ENCODE measurements at places on chromosomes 16 and 17.
A peak's percentile ranks its signal among the peaks of the same experiment; 100 is the strongest.

GRCh38 chr17:52227926-52228325 lies 69.4 kb upstream of the CA10 start:
- DNase-seq, result no peak

- no peak for DNase-seq
Observed at GRCh38 chr17:10435096-10435495, 13.3 kb upstream of the MYH8 start.

GRCh38 chr16:31452631-31453106 lies 6.6 kb upstream of the ARMC5 start:
- no peak for DNase-seq

GRCh38 chr16:54336631-54337204 lies 50.1 kb upstream of the IRX3 start:
- DNase-seq, result no peak

DNA sequence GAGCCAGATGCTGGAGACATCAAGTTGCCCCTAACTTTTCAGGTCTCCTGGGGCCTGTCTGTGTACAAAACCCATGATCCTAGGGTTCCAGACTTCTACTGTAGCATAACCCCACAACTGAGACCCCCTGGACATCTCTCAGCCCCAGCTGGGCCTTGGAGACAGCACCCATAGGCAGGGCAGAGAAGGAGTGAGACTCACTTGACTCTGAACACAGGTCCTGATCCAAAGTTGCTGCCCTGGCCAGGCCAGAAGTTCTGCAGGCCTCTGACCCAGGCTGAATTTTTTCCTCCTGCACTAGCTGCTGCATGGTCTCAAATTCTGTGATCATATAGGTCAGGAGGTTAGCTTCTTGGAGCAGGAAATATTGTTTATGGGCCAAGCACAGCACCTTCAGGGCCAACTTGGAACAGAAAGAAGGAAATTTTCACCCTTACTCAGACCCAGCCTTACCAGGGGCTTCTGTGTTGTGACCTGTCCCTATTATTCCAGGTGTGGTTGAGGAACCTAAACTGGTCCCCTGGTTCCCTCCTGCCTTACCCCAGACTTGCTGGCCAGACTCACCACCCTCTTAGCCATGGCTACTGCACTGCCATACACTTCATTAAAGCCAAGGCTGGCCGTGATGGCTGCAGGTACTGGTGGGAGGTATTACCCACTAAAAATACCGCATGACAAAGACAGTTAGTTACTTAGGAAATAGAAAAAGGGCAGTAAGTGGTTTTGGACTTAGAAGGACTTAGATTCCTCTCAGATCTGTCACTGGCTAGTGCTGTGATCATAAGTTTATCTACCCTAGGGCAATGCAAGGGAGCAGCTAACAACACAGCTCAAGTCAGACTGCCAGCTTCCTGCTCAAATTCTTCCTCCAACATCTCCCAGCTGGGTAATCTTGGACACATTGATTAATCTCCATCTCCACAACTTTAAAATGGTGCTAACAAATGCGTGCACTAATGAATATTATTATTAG lies 2180.1 kb downstream of the TP53TG3F start:
- DNase-seq, result peak; percentile 70

DNA sequence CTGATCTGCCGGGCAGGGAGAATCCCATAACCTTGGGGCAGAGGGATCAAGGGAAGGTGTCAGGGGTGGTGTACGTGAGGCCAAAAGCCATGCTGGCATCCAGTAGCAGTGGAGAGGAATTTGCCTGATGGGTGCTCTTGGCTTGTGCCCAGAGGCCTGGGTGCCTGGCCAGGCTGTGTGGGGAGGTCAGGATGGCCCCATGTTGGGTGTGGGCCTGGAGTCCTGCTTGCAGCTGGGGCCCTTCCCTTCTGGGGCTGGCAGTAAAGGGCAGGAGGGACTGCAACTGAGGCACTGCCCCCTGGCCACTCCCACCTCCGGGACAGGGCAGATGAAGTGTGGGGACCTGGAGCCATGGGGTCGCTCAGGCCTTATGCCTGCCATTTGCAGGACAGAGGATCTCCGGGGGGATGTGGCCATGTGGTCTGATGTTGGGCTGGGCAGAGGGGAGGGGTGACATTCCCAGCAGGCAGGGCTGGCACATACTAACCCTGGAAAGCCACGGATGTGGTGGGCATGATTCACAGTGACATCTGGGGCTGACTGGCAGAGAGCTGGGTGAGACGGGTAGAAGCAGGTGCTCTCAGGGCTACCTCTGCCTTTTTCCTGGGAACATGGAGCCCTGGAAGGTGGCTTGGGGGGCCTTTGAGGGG lies 3.5 kb downstream of the FMNL1 start:
- DNase-seq, result no peak

- DNase-seq, result no peak
Observed at GRCh38 chr16:86730597-86730996, 152.2 kb downstream of the FOXL1 start.

DNA sequence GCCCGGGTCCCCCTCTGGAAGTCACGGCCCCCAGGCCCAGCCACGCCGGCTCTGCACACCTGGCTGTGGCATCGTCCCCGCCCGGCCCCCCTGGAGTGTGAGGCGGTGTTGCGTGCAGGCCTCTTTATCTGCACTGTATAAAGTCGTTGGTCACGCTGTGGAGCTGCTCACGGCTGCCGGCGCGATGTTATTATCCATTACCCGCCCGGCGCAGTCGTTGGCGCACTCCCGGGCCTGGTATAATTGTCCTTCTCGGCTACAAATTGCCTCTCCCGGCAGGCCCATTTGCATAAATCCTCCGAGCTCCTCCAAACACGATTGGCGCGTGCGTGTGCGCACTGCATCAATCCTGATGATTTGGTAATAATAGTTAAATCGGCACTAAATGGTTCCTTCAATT lies 57.8 kb downstream of the BAHCC1 start:
- no peak for DNase-seq

GRCh38 chr17:7572588-7573323 lies 6.7 kb upstream of the CD68 start:
- DNase-seq, result peak; percentile 100

DNA sequence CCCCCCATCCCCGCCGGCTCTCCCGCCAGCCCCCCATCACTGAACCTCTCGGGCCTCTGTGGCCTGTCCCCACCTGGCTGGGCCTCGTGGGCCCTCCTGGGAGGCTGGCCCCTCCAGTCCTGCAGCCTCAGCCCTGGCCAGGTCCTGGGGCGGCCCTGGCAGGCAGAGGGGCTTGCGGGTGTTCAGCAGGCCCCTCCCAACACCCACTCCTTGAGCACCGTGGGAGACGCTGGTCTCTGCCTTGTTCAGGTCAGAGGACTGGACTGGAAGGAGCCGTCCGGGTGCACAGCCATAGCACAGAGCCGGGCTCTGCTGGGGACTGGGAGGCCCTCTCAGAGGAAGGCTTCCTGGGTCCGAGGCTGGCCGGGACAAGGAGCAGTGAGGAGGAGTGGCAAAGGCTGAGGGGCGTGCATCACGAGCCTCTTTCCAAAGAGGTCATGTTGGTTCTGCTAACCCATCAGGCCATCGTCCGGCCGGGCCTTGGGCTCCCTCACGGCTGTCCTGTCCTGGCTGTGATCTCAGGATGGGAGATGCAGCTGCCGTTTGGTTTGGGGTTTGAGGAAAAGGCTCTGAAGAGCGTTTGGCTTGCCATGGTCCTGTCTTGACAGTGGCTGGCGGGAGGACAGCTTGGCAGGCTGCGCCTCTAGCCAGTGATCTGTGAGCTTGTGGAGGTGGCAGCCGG lies 6.3 kb upstream of the PABPN1L start:
- DNase-seq, result no peak

DNA sequence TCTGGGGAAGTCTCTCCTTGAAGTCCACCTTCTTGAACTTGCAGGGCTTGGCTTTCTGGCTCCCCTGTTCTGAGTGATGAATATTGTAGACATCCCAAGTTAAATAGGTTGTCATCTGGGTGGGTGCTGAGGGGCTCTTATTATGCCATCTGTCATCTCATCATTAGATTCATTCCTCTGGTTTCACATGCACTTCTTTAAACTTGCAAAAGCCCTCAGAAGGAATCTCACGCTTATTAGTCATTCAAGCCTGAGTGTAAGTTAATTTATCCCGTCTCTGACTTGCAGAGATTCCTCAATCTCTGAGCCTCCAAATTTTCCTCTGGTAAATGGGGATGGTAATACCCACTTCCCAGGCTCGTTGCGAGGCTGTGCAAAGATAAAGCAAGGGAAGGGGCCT lies 5.7 kb downstream of the MGAT5B start:
- no peak for DNase-seq

DNA sequence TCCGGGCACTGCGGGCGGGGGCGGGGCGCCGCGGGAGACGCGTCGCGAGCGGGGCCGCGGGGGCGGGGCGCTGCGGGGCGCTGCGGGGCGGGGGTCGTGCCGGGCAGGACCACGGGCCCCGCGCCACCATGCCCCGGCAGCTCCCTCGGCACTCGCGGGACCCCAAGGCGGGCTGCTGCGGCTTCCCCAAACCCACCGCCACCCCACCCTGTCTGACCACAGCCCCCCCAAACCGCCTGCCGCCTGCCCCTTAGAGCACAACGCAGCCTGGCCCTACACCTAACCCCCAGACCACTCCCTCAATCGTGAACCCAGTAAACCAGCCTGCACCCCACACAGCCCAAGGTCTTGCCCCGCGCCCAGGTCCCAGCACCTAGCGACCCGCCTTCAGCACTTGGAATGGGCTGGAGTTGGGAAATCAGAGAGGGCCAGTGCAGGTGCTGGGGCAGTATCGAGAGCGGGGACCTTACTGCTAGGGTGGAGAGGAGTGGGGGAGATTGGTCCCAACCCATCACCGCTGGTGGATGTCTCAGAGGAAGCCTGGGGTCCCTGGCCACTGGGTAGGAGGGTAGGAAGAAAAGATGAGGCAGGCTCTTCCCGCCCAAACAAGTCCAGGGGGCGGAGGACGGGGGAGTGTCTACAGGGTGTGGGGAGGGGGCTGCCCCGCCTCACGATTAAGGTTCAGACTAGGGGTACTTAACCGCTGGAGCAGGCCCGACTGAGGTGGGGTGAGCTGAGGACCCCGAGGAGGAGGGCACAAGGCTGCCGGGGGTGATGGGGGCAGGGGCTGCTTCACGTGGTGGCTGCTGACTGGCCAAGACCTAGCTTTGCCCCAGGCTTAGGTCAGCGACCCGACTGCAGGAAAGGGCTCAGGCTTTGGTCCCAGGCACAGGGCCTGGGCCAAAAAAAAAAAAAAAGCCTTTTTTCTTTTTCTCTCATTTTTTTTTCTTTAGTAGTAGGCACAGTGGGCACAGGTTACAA lies 539 bp upstream of the VAMP2 start:
- no peak for DNase-seq

- peak; percentile 97 for DNase-seq
Observed at GRCh38 chr16:1983544-1984346, at the start of gene GFER. TSS of gene GFER (plus strand) at chr16:1984193. CDS start at chr16:1984219, 26 bp downstream.

- DNase-seq, result no peak
Observed at GRCh38 chr17:73311428-73311780, 397 bp downstream of the CDC42EP4 start.

DNA sequence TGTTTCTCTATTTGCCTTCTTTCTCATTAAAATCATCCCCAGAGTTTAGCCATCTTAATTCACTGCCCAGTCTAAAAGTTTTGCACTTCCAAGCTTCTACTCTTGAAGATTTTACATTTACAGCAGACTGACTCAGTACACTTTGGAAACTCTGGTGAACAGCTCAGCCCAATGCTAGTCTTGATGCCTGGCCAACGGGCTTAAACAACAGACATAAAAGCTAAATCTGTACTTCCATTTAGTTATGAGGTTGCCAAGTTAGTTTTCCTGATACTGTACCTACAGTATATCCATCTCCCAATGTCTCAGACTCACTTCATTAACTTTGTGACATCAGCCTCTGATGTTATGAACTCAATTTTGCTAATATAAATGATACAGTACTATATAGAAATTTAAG lies 891.8 kb upstream of the SOX9 start:
- no peak for DNase-seq

- DNase-seq, result peak; percentile 86
Observed at GRCh38 chr16:62036101-62036801, at the start of gene CDH8. TSS of gene CDH8 (minus strand) at chr16:62036438. CDS start at chr16:62021403, 15,035 bp downstream.

DNA sequence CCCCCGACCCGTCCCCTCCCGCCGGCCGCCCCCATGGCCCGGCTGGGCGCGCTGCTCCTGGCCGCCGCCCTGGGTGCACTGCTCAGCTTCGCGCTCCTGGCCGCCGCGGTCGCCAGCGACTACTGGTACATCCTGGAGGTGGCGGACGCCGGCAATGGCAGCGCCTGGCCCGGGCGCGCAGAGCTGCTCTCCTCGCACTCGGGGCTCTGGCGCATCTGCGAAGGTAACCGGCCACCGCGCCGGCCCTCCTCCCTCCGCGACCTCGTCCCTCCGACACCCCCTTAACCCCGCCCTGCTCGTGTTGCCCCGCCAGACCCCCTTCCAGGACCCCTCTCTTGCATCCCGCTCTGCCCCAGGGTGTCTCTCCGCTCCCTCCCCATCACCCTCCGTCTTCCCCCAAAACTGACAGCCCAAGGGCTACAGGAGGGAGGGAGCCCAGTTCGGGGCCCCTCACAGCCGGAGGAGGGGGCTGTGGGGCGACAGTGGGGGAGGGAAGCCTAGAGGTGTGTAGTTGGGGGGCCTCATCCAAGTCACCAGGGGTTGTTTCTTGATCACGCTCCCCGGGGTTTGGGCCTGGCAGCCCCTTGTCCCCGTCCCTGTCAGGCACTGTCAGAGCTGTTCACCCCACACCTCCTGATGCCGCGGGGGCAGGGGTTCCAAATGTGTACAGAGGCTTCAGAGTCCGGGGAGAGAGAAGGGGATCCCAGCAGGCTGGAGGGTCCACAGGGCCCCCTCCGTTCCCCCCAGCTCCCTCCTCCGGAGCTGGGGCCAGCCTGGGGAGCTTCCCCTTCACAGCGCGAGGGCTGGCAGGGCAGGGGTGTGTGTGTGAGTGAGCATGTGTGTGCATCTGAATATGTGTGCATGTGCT lies 794 bp downstream of the TMEM235 start:
- peak; percentile 83 for DNase-seq

- no peak for DNase-seq
Observed at GRCh38 chr16:80007231-80007630, 406.7 kb upstream of the MAF start.

DNA sequence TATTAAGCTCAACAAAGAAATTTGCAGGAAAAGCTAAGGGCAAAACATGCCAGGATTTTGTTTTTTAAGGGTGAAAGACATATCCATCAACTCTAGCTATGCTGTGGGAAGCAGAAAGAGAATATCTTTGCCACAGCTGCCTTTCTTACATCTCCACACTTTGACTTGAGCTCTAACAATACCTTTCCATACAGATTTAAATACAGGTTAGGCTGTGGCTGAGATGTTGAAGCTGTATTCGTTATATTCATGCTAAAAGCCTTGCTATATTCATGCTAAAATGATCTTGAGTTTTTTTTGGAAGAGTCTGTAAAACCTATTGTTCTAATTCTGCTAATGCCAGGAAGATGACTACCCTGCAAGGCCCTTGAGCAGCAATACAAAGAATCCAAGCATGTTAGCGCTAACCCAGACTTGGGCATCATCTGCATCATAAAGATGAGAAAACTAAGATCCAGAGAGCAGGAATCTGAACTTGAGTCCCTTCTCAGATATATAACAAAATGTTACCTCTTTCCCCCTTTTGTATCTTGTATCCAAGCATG lies 204.8 kb upstream of the C17orf78 start:
- DNase-seq, result no peak

DNA sequence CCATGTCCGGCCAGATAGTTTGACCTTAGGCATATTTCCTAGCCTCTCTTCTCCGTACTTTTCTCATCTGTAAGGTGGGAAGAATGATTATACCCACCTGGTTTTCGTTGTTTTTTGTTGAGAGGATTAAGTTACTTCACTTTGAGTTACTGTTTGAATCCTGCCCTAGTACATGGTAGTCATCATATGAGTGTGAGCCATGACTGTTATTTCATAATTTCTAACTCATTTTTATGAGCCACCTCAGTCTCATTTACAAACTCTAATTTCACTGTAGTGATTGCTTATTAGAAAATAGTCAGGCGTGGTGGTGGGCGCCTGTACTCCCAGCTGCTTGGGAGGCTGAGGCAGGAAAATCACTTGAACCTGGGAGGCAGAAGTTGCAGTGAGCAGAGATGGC lies 45.1 kb downstream of the YPEL2 start:
- DNase-seq, result no peak
